ENCODE measurements at places on chromosomes 3 and 15.

- DNase-seq, result no peak
Observed at GRCh38 chr15:88954431-88955277, 41.5 kb upstream of the MFGE8 start.

DNA sequence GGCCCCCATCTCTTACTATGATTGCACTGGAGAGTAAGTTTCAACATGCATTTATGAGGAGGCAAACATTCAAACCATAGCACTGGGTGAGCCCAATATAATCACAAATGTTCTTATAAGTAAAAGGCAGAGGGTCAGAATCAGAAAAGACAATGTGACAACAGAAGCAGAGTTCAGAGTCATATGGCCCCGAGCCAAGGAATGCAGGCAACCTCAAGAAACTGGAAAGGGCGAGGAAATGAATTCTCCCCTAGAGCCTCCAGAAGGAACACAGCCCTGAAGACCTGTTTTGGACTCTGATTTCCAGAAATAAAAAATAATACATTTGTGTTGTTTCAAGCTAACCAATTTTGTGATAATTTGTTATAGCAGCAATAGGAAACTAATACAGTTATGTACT lies 81.3 kb upstream of the ABI3BP start:
- no peak for DNase-seq

DNA sequence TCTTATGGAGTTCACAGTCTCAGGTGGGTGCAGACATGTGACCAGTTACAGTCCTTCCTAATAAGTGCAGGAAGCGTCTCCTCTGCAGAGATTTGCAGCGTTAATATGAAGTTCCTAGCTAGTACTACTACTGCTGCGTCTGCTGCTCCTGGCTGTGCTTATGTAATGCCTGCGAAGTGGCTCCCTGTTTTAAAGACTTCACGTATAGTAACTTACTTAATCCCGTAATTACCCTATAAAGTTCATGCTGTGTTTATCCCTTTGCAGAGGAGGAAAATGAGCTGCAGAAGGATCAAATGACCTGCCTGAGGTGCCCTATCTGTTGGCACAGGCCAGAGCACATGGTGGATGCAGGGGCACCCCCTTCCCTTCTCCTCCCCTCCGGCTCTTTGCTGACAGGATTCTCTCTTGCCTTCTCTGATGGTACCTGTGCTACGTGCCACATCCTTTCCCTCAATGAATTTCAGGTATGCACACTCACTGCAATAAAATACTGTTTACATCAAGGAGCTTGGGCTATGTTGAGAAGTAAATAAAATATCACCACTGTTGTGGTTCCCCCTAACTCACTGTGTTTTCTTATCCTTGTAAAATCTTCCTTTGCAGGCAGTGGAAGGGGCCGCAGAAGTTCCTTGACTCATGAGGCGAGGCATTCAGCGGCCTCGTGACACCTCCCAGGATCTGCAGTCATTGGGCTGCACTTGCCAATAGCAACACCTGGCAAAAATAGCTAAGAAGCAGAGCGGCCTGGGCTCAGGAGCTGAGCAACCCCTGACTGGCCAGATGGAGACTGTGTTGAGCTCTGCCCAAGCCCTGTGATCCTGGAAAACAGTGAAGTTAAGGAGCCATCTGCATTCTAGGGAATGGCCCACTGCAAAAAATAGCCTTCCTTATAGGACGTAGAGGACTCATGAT lies 188.9 kb upstream of the ATP10A start:
- DNase-seq, result peak; percentile 7

- no peak for DNase-seq
Observed at GRCh38 chr3:44179246-44179645, 62.4 kb upstream of the TOPAZ1 start.

DNA sequence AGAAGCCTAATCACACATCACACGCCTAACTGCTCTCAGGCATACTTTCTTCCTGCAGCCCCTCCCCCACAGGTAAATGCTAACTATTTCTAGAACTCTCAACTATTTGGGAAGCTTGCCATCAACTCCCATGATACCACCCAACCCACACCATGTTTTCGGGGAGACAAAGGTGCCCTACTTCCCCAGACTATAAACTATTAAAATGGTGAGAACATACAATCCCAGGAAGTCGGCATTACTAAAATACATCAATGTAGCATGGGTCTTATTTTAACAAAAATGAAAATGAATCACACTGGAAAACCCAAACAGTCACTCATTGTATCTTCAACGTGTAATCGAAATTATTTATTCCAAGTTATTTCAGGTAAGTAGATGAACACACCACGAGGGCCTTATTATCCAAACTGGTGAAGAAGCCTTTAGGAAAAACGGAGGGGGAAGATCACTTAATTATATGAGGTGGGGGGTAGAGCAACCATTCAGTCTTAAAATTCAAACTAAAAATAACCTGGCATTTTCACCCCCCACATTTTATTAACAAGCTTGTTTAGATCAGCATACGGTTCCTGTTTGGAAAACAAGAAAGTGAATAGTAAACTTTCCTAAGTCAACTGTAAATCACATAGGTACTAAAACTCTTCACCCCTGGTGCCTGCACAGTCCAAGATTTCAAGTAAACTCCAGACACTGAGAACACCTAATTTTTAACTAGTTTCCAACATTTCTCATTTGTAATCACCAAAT lies 1.9 kb downstream of the TBL1XR1 start:
- no peak for DNase-seq

- DNase-seq, result no peak
Observed at GRCh38 chr3:9026320-9027045, 63.2 kb upstream of the RAD18 start.

DNA sequence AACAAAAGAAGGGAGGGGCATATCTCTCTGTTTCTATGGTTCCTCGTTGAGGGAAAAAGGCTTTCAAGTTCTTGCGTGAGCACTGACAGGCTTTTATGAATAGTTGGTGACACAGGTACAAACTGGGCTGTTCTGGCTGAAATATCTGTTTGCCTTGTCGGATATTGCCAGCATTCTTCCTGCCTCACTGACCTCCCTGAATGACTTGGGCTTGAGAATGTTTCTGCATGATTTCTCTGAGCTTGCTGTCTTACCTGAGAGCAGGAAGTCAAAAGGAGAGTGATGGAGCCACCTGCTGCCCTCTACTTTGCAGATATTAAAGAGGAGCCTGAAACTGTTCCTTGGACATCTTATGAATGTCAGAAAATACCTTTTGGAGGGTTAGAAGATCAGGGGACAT lies 4.8 kb downstream of the GCNT3 start:
- no peak for DNase-seq

DNA sequence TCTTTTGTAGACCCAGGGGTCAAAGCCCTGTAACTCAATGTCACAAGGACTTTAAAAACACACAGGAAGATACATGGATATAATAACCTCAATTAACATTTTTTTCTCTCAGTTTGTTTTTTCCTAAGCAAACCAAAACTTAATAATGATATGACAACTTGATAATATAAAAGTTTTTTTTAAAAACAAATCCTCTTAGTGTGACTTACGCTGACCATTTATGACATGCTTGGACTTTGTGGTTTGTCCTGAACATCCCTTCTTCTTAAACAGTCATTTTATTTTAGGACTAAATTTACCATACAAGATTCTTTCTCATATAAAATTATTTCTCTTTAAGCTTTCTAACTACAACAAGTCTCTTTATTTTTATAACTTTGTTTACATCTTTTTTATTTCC lies 25.4 kb upstream of the FAM3D start:
- no peak for DNase-seq

DNA sequence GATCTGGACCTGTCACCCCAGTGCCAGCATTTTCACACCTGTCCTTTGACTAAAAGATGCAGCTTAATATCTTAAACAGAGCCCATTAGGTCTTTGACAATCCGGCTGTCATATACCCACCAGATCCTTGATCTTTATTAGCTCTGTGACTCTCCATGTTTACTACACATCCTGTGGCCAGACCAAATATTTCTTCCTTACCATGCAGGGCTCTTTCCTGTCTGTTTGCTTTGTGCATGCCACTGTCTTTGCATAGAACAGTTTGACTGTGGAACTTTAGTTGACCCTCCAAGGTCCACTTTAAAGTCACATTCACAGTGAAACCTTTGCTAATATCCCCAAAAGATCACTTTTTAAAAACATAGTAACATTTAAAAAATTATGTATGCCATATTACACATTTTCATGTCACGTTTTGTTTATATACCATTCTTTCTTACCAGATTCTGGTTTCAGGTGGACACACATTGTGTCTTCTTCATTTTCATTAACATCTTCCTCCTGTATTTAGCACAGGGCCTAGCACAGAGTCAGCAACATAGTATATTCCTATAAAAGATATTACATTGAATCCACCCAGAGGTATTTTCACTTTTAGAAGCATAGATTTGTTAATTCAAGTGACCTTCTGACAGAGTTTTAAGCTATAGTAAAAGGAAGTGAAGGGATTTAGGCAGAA lies 95.8 kb downstream of the RAP2B start:
- no peak for DNase-seq

GRCh38 chr3:187102073-187102634 lies 37.1 kb downstream of the RPL39L start:
- DNase-seq, result no peak

- no peak for DNase-seq
Observed at GRCh38 chr3:177928172-177928873, 607.9 kb upstream of the KCNMB2 start.

GRCh38 chr15:58015565-58015964 lies 49.9 kb downstream of the ALDH1A2 start:
- DNase-seq, result no peak

DNA sequence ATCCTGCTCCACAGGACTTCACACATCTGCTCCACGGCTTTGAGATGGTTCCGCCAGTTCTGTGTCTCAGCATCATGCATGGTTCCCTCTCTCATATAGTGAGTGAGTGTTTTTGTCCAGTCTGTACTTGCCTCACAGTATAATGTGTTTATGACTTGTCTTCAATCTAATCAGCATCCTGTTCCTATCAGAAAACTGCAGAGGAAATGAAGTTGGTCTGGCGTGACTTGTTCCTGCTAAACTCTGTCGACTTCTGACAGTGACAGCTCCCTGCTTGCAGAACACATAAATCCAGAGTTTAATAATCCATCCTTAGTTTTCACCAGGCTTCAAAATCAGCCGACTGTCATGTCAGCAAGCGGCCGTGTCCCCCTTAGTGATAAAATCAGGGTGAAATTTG lies 222.3 kb downstream of the SLCO3A1 start:
- no peak for DNase-seq

GRCh38 chr3:177041021-177041729 lies 156.1 kb downstream of the TBL1XR1 start:
- no peak for DNase-seq

- no peak for DNase-seq
Observed at GRCh38 chr3:66038384-66038725, 363 bp downstream of the MAGI1 start.

- DNase-seq, result no peak
Observed at GRCh38 chr3:16064642-16065414, 109.7 kb upstream of the GALNT15 start.

GRCh38 chr15:65533057-65533756 lies 2.9 kb downstream of the HACD3 start:
- DNase-seq, result no peak

GRCh38 chr3:25170021-25170420 lies 258.0 kb upstream of the RARB start:
- no peak for DNase-seq

- DNase-seq, result no peak
Observed at GRCh38 chr3:69179740-69180372, 57.5 kb upstream of the LMOD3 start.

DNA sequence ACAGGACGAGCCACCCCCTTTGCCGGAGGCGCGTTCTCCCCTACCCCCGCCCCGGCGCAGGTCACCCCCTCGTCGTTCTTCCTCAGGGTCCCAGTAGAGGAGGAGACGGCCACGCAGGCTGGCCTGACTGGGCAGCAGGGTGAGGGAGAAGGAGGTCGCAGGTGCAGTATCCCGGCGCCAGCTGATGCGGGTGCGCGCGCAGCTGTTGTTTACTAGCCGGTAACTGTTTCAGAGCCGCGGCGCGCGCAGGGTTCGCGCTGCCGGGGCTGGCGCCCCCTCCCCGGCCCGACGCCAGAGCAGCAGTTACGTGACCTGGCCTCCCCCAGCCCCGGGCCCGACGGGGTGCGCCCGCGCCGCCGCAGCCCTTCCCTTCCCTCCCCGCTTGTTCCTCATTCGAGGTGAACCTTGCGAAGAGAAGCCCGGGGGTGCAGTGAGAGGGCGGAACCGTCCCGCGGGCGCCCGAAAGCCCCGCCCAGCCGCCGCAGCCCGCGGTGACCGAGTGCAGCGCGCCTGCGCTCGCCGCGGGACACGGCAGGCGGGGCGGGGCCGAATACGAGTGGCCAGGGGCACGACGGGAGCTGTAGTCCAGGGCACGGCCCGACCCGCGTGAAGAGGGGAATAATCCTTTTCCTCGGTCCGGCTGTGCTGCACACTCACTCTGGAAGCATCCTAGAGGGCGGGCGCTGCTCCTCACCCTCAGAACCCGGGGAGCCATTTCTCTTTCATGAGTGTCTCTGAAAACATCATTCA lies at the start of gene SLC12A6:
SLC12A6 (minus strand) TSS at position 225 of the 750 bp plus-strand sequence. CDS start 1,101 bp downstream, outside the sequence.
- DNase-seq, result peak; percentile 85

GRCh38 chr3:152474585-152474984 lies 205.9 kb downstream of the MBNL1 start:
- DNase-seq, result peak; percentile 42

- no peak for DNase-seq
Observed at GRCh38 chr15:92683511-92683834, 27.9 kb upstream of the FAM174B start.

- DNase-seq, result no peak
Observed at GRCh38 chr3:149632225-149632624, 25.6 kb downstream of the WWTR1 start.

GRCh38 chr3:62361824-62362223 lies 11.5 kb downstream of the FEZF2 start:
- no peak for DNase-seq

DNA sequence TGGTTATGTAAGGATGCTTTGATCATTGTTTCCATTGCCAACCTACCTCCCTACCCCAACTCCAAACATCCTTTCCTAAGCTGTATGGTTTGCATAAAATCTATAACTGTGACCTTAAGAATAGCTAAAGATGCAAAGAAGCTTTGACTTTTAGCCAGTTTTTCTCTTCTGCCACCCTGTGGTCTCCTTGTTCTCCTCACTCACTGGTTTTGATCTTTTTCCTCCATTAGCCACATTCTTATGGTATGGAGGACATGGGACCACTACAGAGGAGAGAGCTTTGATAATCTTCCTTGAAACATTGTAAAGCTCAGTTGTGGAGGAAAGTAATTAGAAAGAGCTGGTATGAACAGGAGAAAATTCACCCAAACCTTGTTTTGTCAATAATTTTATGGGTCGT lies 115.9 kb downstream of the NEK11 start:
- no peak for DNase-seq

DNA sequence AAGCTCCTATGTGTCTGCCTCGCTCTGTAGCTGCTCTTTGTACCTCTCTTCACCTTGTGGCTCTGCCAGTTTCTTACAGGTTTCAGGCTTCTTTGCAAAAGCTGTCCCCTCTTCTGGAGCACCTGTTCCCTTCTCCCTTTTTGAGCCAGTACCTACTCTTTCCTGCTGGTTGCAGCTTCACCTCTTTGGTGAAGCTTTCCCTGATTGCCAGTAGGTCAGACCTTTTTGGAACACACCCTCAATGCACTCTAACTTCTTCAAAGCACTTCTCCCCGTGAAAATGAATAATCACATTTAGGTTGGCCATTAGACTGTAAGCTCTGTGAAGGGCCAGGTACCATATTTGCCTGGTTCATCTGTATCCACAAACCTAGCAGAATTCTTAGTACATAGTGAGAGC lies 60.3 kb downstream of the BHLHE40 start:
- no peak for DNase-seq

- DNase-seq, result no peak
Observed at GRCh38 chr3:111751961-111752360, 107.1 kb upstream of the PHLDB2 start.

GRCh38 chr3:149845570-149846244 lies 32.7 kb downstream of the RNF13 start:
- DNase-seq, result no peak

GRCh38 chr3:146156095-146156494 lies 4.9 kb downstream of the PLOD2 start:
- no peak for DNase-seq
